Immature natural killer cell (primary cell): ENCODE measurements at places on chromosomes 2 and 18. TPM values are rescaled to one million over a fixed set of nuclear protein-coding genes. Genes with fewer than 3 reads are reported as not detected.

KIF3C gene
- 2.5 TPM for polyA plus RNA-seq

GCKR gene
- polyA plus RNA-seq: not detected

GPR17 gene
- polyA plus RNA-seq: not detected

ANKRD62 gene
- not detected for polyA plus RNA-seq

CCL20 gene
- polyA plus RNA-seq: not detected
